ENCODE measurements at places on chromosomes 16 and 17.

- DNase-seq, result no peak
Observed at GRCh38 chr16:79372503-79373184, 227.9 kb downstream of the MAF start.

DNA sequence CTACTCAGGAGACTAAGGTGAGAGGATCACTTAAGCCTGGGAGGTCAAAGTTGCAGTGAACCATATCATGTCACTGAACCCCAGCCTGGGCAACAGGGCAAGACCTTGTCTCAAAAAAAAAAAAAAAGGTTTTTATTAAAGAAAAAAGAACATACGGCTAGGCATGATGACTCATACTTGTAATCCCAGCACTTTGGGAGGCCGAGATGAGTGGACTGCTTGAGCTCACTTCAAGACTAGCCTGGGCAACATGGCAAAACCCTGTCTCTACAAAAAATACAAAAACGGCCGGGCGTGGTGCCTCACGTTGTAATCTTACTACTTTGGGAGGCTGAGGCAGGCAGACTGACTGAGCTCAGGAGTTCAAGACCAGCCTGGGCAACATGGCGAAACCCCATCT is 38.4 kb downstream of the RANBP10 start:
- no peak for DNase-seq

GRCh38 chr16:86755571-86756006 is 177.2 kb downstream of the FOXL1 start:
- no peak for DNase-seq

DNA sequence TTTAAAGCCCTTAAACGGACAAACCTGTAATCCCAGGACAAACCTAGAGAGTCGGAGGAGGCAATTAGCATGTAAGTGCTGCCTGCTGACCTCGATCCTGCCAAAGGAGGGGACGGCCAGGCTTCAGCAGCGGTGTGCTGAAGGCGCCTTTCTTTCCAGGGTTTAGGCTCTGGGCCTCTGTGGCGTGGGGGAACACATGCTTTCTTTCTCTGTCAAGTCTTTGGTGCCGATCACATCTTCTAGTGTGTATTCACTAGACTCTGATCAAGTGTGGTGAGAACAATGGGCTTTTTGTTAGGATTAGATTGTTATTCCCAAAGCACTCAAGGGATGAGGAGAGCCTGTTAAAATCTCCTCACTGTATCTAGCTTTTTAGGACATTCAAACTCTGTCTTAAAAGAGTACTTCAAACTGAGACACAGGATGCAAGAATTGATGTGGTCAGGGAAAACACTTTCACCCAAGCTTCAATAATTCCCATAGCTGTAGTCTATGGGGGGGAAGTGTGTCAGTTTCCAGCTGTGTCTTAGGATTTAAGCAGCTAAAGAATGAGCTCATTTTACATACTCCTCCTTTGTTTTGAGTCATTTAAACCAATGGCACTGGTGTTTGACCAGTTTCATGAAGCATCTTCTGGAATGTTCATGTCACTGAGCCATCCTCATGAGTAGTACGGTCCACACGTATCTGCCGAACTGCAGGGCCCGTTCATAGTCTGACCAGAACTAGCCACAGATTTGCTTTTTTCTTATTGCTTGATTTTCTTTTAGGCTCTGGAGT is 51.2 kb downstream of the RPA1 start:
- DNase-seq, result no peak

GRCh38 chr17:32256701-32257019 is 9.0 kb upstream of the RHBDL3 start:
- DNase-seq, result no peak

GRCh38 chr16:81394966-81395655 is 49.5 kb upstream of the CMIP start:
- no peak for DNase-seq

DNA sequence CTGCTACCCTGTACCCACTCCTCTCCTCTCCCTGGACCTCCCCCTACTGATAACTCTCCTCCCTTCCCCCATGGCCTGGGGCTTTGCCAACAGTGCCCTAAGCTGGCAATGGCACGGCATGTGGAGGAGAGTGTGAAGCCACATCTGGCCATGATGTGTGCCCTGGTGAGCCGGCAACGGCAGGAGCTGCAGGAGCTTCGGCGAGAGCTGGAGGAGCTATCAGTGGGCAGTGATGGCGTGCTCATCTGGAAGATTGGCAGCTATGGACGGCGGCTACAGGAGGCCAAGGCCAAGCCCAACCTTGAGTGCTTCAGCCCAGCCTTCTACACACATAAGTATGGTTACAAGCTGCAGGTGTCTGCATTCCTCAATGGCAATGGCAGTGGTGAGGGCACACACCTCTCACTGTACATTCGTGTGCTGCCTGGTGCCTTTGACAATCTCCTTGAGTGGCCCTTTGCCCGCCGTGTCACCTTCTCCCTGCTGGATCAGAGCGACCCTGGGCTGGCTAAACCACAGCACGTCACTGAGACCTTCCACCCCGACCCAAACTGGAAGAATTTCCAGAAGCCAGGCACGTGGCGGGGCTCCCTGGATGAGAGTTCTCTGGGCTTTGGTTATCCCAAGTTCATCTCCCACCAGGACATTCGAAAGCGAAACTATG is 5.2 kb downstream of the TRAF4 start:
- DNase-seq, result no peak

DNA sequence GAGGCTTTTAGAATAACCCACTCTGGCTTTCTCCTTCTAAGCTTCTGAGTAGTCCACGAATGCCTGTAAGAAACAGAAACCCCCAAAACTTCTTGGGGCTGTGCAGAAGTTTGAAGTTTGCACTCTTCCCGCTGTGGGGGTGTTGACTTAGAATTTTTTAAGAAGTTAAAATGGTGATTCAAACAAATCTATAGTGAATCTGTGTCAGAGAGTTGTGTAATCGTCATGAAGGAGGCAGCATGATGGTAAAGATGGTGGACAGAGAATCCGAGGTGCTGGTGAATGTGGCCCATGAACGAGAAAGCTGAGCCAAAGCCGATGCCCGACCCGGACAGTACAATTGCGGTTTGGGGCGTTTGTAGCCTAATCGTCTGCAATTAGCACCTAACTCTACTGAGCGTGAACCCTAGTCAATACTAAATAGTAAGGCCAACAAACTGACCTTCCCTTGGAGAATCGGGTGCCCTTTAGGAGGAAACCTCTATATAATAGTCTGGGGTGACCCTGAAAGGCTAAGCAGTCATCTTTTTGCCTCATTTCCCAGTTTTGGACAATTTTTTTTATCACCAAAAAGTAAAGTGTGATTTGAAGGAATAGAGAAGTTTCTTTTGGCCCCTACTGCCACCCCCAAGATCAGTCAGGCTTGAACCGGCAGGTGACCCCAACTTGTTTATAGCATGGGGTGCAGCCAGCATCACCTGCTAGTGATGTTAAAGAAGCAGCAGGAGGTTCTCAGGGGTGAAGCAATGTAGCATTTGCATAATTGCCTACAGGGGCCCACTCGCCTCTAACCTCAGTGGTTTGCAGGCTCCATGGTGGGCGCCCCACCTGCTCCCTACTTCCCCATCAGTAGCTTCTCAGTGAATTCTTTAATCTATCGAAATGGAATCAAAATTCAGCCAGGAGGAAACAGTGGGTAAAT is 11.2 kb downstream of the IRF8 start:
- DNase-seq, result no peak

- no peak for DNase-seq
Observed at GRCh38 chr16:88591577-88592021, 21.4 kb downstream of the ZC3H18 start.

GRCh38 chr16:24999088-24999670 is 16.0 kb downstream of the ARHGAP17 start:
- no peak for DNase-seq

GRCh38 chr16:67034487-67034886 is 5.5 kb downstream of the CBFB start:
- no peak for DNase-seq

All from activated T-helper 1 cell treated with anti-CD3 and anti-CD28 coated beads, Interleukin-2, amount 50 U/mL, for 16 hours (primary cell).